ENCODE measurements at places on chromosomes 11 and 22. TPM values are rescaled to one million over a fixed set of nuclear protein-coding genes. Genes with fewer than 3 reads are reported as not detected.

Gene PKDREJ
- total RNA-seq, result 0.11 TPM

Gene CASP1
- 21.3 TPM for total RNA-seq

DNA sequence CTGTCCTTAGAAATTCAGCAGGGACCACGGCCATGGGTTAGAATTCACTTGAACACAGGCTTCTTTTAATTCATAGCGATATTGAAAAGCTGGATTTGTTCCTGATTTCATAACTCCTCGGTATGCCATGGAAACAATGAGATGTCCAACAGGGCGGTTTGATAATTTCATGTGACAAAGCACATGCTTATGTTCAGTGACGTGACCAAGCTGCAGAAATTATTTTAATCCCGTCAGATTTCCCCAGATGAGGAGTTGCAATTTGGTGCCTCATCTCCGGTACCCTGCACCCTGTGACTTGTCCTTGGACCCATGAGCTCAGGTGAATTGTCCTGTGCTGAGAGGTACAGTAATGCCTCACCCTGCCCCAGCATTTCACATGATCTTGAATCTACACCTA, 81.7 kb downstream of the C11orf91 start:
- H3K4me1 ChIP-seq, result no peaks in the 10 kb centered on the region
- H3K36me3 ChIP-seq, result no peaks in the 10 kb centered on the region
- DNase-seq, result no peak
- H3K27ac ChIP-seq, result no peak overlapping the region
- H3K4me3 ChIP-seq, result no peak overlapping the region
- peaks cover 13% of the 10 kb centered on the region for H3K27me3 ChIP-seq

DNA sequence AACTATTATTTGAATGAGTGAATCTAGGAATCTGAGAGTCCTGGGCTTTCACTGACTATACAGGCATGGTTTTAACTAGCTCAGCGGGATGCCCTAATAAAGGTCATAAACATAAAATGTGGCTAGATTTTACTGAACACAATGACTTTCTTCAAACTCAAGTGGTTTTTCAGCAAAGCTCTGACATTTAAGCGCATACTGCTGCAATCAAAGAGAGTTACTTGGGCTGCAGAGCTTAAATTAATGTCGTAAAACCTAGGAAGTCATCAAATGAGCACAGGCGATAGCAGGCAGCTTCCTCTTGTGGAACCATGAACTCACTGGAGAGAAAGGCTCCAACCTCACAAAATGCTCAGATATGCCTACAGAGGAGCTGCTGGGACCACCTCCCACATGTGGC, 6.7 kb downstream of the CSNK2A3 start:
- H3K4me1 ChIP-seq, result peaks cover 12% of the 10 kb centered on the region
- no peaks in the 10 kb centered on the region for H3K36me3 ChIP-seq
- DNase-seq, result no peak
- no peak overlapping the region for H3K27ac ChIP-seq

Gene MAPK8IP2
- total RNA-seq, result 2.9 TPM

DNA sequence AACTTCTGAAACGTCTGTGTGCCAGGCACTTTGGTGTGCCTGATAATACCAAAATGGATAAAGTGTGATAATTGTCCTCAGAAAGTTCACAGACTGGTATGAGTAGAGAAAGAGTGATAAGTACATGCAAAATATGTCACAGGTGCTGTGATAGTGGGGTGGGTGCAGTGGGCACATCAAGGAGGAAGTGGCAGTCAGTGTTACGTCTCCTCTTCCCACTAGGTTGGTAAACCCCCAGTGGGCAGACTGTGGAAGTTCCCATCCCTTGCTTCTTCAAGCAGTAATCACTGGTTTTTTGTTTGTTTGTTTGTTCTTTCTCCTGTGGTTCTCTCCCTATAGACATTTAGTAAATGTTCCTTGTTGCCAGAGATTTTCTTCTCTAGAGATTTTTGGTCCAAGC, 5.4 kb downstream of the RNF121 start:
- DNase-seq, result no peak
- no peak overlapping the region for H3K4me3 ChIP-seq
- peaks cover 10% of the 10 kb centered on the region for H3K4me1 ChIP-seq
- H3K27me3 ChIP-seq, result no peaks in the 10 kb centered on the region
- no peaks in the 10 kb centered on the region for H3K36me3 ChIP-seq

DNA sequence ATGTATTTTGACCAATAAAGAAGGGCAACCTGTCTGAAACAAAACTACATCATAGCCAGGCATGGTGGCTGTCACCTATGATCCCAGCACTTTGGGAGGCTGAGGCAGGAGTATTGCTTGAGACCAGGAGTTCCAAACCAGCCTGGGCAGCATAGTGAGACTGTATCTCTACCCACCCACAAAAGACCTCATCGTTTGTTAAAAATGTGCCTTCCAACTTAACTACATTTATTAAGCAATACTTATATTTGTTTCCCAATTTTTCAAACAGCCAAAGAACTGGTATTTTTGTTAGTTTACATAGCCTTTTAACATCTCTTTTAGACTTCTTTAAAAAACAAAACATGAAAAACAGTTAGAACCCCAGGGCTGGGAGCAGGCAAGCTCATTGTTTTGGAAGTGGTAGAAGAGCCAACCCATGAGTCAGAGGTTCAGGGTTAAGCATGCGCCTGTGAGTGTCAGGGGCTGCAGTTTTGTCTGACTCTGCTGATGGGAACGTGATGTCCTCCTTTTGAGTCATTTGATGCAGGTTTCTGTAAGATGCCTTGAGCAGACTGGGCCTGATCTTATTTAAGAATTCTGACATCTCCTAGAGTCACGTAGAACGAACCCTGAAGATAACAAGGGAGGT, 53.9 kb upstream of the CRTAM start:
- no peak for DNase-seq
- no peak overlapping the region for H3K4me3 ChIP-seq
- peaks cover 35% of the 10 kb centered on the region for H3K4me1 ChIP-seq
- H3K27ac ChIP-seq, result peak overlapping the region; percentile 42
- H3K27me3 ChIP-seq, result no peaks in the 10 kb centered on the region
- no peaks in the 10 kb centered on the region for H3K36me3 ChIP-seq

Gene CCDC157
- 0.47 TPM for total RNA-seq

DNA sequence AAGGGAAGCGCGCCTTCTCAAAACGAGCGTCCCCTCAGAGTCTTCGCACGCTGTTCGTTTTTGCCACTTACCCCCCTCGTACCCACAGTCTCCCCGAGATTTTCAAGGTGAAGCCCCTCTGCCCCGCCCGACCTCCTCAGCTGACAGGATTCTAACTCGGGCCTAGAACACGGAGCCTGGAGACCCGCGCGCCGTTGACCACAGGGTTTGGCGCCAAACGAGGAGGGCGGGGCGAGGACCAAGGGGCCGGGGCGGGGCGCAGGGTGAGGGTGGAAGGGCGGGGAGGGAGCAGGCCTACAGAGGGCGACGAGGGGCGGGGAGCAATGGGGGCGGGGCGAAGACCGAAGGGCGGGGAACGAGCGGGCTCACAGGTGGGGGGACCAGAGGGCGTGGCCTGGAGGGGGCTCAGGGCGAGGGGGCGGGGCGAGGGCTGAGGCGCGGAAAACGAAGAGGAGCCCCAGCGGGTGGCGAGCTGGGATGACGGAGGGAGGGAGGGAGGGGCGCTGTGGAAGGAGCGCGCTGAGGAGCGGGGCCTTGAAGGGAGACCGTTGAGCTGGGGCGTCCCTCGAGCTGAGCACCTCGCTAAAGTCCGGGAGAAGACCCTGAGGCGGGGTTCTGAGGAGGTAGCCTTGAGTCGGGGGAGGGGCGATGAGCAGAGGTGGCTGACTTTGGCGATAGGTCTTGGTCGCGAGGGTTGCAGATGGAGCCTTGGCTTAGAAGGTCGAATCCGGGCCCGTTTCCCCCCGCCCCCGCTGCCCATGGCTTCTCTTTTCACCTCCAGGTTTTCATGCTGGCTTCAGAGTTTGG, at the start of gene DMC1:
Gene DMC1 (minus strand): TSS at position 212 of the 807 bp plus-strand sequence. CDS start 1,927 bp downstream, outside the sequence.
- peak within 1 kb of the TSS; percentile 40 for H3K4me3 ChIP-seq
- peaks cover 13% of the 10 kb centered on the region for H3K4me1 ChIP-seq
- no peaks in the 10 kb centered on the region for H3K27me3 ChIP-seq
- peak within 1 kb of the TSS; percentile 84 for H3K27ac ChIP-seq
- no peaks in the 10 kb centered on the region for H3K36me3 ChIP-seq
- DNase-seq, result peak; percentile 55

DNA sequence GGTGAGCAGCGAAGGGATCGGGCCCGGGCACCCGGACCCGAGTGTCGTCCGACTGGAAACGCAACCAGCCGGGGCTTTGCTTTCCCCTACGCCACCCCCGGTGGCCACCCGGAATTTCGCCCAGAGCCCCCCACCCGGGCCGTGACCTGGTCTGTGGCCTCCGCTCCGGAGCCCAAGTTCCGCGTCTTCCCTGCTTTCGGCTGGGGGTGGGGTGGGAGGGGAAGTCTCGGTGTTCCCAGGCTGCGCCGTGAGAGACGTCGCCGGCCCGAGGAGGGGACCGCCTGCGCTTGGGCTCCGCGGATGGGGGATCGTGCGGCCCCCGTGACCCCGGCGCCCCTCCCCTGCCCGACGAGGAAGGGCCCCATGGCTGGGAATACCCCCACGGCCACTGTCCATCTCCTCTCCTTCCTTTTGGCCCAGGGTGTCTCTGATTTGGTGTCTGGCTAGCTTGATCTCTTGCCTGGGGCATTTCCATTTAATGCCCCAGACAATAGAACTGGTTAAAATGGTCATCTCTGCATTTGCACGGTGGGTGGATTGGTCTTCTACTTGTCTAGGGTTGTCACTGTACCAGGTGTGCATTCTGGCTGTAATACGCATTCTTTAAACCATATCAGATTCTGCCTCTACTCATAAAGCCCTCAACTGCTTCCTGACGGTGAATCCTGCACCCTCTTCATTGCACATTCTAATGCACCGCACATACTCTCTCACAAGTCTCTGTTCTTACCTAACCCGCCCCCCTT, 789 bp downstream of the SIK2 start:
- peaks cover 48% of the 10 kb centered on the region for H3K4me1 ChIP-seq
- H3K4me3 ChIP-seq, result peak overlapping the region; percentile 75
- DNase-seq, result no peak

GRCh38 chr11:61999141-61999975, 31.9 kb upstream of the FTH1 start:
- H3K36me3 ChIP-seq, result no peaks in the 10 kb centered on the region
- DNase-seq, result no peak
- H3K4me3 ChIP-seq, result no peak overlapping the region
- H3K27ac ChIP-seq, result no peak overlapping the region
- no peaks in the 10 kb centered on the region for H3K4me1 ChIP-seq

DNA sequence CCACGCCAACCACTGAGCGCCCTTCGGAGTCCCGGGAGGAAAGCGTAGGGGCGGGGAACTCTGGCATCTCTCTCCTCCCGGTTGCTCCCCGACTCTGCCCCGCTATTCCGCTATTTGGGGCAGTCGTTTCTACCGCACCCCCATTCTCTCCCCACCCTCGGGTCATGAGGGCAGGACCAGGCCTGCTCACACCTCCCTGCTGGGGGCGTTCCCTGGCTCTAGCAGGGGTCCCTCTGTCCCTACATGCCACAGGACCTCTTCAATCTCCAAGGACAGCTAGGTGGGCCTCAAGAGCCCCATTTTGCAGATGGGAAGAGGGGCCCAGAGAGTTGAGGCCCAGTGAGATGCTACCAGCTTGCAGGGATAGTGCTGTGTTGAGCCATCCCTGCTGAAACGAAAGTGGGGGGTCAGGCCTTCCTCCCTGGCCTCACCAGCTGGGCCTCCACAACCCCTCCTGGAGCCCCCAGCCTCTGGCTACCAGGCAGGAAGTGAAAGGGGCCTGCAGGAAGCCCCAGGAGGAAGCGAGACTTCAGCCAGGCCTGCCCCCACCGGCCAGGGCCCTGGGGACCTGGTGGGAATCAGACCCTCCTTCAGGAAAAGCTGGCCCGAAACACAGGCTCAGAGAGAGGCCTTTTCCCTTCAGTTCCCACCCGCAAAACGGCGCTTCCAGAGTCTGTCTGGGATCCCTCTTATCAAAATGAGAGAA, 5.5 kb upstream of the SHISA8 start:
- no peak overlapping the region for H3K27ac ChIP-seq
- peaks cover 21% of the 10 kb centered on the region for H3K4me1 ChIP-seq
- H3K4me3 ChIP-seq, result peak overlapping the region; percentile 54
- no peaks in the 10 kb centered on the region for H3K36me3 ChIP-seq
- H3K27me3 ChIP-seq, result peaks cover 6% of the 10 kb centered on the region

DNA sequence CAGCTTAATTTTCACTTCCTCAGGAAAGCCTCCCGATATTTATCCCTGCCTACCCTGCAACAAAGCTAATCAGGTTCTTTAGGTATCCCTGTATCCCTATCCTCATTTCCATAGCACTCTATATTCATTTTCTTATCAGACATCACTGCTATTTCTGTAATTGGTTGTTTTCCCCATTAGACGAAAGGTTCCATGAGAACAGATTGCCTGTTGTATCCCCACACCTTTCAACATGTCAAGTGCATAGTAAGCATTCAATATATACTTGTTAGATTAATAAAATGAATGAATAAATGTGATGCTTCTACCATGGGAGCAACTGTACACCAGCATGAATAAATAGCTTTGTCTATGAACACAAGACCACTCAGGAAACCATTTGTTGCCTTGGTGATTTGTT, 499.8 kb downstream of the DLG2 start:
- no peaks in the 10 kb centered on the region for H3K36me3 ChIP-seq
- H3K27me3 ChIP-seq, result no peaks in the 10 kb centered on the region
- H3K27ac ChIP-seq, result no peak overlapping the region
- no peaks in the 10 kb centered on the region for H3K4me1 ChIP-seq
